Body of pancreas (tissue), 4 donors: ENCODE measurements at places on chromosomes 13 and 19. TPM values are rescaled to one million over a fixed set of nuclear protein-coding genes. Genes with fewer than 3 reads are reported as not detected.

MEIS3 gene
- total RNA-seq = 1.3 TPM

BST2 gene
- total RNA-seq = 43.6 TPM

GRCh38 chr19:1837625-1838105 lies 10.6 kb downstream of the REXO1 start:
- peak; percentile 48 for DNase-seq

DNA sequence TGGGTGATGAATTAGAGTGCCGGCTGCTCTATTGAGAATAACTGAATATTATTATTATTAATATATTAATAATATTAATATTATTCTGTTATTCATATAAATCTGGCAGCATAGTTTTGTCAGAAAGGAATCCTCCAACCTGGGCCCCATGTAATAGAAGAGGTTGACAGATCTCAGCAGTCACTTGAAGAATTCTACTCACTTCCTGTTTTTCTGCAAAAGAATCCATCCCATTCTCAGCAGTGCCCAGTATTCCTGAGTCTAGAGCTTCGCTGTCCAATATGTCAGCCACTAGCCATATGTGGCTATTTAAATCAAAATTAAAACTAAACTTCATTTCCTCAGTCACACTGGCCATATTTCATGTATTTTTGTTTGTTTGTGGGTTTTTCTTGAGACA lies 72.4 kb upstream of the USPL1 start:
- DNase-seq = no peak

GRCh38 chr13:36086117-36086516 lies 45.1 kb downstream of the DCLK1 start:
- no peak for DNase-seq
